ENCODE measurements at places on chromosomes 3 and 15.

DNA sequence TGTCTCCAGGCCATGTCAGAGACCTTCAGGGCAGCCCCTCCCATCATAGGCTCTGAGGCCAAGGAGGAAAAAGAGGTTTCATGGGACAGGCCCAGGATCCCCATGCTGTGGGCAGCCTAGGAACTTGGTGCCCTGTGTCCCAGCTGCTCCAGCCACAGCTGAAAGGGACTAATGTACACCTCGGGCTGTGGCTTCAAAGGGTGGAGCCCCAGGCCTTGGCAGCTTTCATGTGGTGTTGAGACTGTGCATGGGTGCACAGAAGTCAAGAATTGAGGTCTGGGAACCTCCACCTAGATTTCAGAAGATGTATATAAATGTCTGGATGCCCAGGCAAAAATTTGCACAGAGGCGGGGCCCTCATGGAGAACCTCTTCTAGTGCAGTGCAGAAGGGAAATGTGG is 6.6 kb upstream of the SSR3 start:
- no peaks in the 10 kb centered on the region for H3K36me3 ChIP-seq
- no peak for DNase-seq
- H3K27me3 ChIP-seq: no peaks in the 10 kb centered on the region
- no peak overlapping the region for H3K4me3 ChIP-seq
- H3K4me1 ChIP-seq: peaks cover 3% of the 10 kb centered on the region

DNA sequence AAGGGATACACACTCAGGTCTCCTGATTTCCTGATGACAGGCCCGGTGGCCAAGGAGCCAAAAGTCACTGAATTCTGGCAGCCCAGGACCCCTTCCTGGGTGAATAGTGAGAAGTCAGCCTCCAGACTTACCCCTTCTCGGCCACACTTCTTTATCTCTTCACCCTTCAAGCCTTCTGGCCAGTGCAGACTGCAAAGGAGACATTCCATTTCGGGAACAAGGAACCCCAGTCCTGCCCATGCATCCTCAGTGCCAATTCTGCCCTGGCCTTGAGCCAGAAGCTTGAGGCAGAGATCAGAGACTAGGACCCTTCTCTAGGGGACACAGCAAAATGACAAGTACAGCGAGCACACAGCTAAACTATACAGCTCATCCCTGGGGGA is 28.8 kb downstream of the GRAMD2A start:
- H3K27ac ChIP-seq: no peak overlapping the region
- peaks cover 17% of the 10 kb centered on the region for H3K4me1 ChIP-seq
- peaks cover 4% of the 10 kb centered on the region for H3K27me3 ChIP-seq
- no peak overlapping the region for H3K4me3 ChIP-seq
- no peaks in the 10 kb centered on the region for H3K36me3 ChIP-seq

GRCh38 chr3:197392961-197393360 is 94.5 kb upstream of the DLG1 start:
- H3K36me3 ChIP-seq: no peaks in the 10 kb centered on the region
- H3K4me3 ChIP-seq: no peak overlapping the region
- no peak overlapping the region for H3K27ac ChIP-seq
- DNase-seq: no peak

DNA sequence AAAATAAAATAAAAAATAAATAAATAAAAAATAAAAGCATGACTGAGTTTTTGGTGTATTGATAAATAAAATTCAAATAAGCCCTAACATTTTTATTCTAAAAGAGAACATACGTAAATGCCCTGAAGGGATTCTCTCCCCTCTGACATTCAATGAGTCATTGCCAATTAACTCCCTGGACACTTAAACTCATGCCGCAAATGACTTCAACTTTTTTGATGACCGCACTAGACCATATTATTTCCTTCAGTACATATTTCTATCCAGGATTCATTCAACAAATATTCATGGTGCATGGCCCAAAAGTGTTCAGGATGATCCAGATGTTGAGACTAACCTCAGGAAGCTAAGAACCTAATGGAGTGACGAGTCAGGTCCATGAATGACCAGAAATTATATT is 195.9 kb upstream of the LRRN1 start:
- H3K36me3 ChIP-seq: peaks cover 4% of the 10 kb centered on the region
- no peak overlapping the region for H3K27ac ChIP-seq
- no peak for DNase-seq
- no peaks in the 10 kb centered on the region for H3K4me1 ChIP-seq

DNA sequence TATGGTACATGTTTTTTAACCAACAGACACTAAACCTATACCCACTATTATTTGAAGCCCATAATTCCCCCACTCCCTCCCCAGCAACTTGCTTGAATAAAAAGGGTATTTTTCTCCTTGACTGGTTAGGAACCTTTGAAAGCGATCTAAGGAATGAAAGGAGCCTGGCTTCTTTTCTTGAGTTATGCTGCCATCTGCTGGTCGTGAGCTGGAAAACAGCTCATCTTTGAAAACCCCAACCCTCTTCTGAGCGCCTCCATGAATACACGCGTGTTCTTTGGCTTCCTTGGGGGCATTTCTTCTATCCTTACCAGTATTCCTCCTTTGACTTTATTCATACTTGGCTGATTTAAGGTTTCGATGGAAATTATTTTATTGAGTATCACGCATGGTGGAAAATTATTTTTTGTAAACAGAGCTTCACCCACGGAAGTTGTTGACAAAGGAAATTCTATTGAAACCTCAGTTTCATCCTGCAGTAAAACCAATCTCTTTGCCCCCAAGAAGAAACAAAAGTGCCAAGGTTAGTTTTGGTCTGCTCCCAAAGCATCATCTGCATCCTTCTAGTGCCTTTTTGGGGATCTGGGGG is 171.6 kb downstream of the SV2B start:
- H3K27me3 ChIP-seq: no peaks in the 10 kb centered on the region
- peak; percentile 60 for DNase-seq
- H3K4me1 ChIP-seq: no peaks in the 10 kb centered on the region
- H3K36me3 ChIP-seq: no peaks in the 10 kb centered on the region

- DNase-seq: no peak
- H3K27ac ChIP-seq: no peak overlapping the region
- H3K4me3 ChIP-seq: no peak overlapping the region
- H3K36me3 ChIP-seq: no peaks in the 10 kb centered on the region
- no peaks in the 10 kb centered on the region for H3K4me1 ChIP-seq
These were observed 4.3 kb downstream of the SLC51A start for GRCh38 chr3:196220587-196220986.

- H3K4me3 ChIP-seq: no peak overlapping the region
- no peaks in the 10 kb centered on the region for H3K27me3 ChIP-seq
- no peaks in the 10 kb centered on the region for H3K4me1 ChIP-seq
- H3K36me3 ChIP-seq: no peaks in the 10 kb centered on the region
These were observed 192.2 kb upstream of the THRB start for GRCh38 chr3:24686808-24687207.

DNA sequence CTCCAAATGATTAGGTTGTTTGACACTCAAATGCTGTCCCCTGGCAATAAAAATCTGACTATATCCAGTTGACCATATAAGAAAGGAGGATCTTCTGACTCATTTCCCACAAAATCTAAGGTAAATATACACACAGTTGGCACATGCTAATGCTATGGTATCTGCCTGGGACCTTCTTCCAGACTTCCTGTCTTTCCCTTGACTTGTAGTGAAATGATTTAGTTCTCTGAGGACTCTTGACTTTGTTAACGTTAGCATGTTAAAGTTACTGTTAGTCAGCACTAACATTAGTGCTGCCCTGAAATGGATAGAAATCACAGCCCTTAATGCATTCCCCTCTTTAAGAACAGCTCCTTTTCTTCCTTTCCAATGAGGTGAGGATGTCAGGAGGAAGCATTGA is 124.3 kb upstream of the LSAMP start:
- H3K36me3 ChIP-seq: no peaks in the 10 kb centered on the region
- H3K4me3 ChIP-seq: no peak overlapping the region
- no peaks in the 10 kb centered on the region for H3K27me3 ChIP-seq
- DNase-seq: no peak

DNA sequence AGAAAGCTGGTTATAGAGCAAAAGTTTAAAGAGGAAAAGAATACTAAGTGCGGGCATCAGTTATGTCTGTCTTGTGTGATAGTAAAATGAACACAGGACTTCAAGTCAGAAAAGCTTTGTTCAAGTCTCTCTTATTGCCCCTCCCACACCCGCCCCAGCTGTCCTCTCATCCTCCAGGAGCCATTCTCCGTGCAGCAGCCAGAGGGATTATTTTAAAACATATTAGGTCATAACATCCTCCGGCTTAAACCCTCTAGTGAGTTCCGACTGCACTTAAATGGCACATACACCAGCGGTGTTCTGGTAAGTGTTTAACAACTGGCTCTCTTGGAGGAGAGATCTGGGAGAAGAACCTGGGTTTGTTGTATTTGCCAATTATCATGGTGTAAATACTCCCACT is 104.8 kb upstream of the TNFAIP8L3 start:
- H3K27me3 ChIP-seq: no peaks in the 10 kb centered on the region
- H3K36me3 ChIP-seq: no peaks in the 10 kb centered on the region
- no peak for DNase-seq
- no peak overlapping the region for H3K4me3 ChIP-seq
- H3K27ac ChIP-seq: no peak overlapping the region

DNA sequence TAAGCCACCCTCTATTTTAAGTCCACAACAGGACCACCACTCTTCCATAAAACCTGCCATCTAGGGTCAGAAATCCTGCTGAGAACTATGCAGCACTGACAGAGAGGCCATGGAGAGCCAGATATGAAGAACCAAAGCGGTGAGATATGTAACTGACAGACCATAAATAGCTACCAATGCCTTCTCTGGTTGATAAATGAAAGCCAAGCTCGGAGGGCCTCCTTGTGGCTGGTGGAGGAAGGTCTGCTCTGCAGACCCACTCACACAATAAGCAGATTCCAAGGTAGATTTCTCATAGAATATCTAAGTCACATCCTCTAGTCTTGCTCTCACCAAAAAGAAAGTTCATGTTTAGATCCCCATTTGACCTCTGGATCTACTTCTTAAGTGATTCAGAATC is 38.9 kb downstream of the RYK start:
- H3K36me3 ChIP-seq: peaks cover 9% of the 10 kb centered on the region
- no peak overlapping the region for H3K4me3 ChIP-seq
- H3K27me3 ChIP-seq: peaks cover 2% of the 10 kb centered on the region
- peak; percentile 53 for DNase-seq
- H3K27ac ChIP-seq: no peak overlapping the region

Measured in endothelial cell (in vitro differentiated cells).